ENCODE measurements at places on chromosomes 5 and 9. TPM values are rescaled to one million over a fixed set of nuclear protein-coding genes. Genes with fewer than 3 reads are reported as not detected.

DNA sequence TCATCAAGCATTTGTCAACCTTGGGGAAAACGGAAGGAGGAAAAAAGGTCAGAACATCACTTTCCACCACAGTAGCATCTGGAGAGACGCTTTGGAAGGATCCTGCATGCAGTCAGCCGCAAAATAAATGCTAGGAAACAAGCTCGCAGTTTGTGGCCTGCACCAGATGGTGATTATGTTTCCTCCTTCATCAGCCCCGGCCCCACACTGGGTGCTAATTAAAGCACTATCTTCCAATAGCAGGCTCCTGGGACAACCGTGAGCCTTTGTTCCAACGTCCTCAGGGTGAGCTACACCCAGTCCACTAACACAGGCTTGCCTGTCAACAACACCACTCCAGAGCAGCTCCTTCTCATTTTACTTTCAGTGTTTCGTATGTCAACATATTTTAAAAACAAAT lies 64.0 kb downstream of the RNF130 start:
- H3K4me1 ChIP-seq: peaks cover 5% of the 10 kb centered on the region
- no peak overlapping the region for H3K27ac ChIP-seq
- no peak overlapping the region for H3K4me3 ChIP-seq

RUFY1 gene
- 30.9 TPM for total RNA-seq

DNA sequence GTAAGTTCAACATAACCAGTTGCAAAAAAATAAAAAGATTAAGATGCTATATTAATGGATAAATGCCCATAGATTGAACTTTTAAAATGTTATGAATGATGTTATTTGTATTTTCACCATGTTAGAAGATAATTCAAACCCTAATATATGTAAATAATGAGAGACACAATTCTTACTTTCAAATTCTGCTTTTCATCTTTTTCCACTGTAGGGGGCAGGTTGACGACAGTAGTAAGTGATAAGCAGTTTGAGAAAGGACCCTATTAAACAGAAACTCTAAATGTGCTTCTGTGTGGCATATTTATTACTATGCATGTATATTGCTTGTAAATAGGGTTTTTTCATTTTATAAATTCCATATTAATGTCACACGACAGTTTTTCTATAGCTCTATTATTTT lies 591.1 kb downstream of the SEMA5A start:
- no peak overlapping the region for H3K27ac ChIP-seq
- DNase-seq: no peak
- H3K4me1 ChIP-seq: no peaks in the 10 kb centered on the region
- no peaks in the 10 kb centered on the region for H3K36me3 ChIP-seq
- H3K4me3 ChIP-seq: no peak overlapping the region

SLC6A3 gene
- not detected for total RNA-seq

GRCh38 chr9:95062596-95063065 lies 254.9 kb downstream of the FANCC start:
- H3K4me3 ChIP-seq: no peak overlapping the region
- peak overlapping the region; percentile 90 for H3K27ac ChIP-seq
- DNase-seq: no peak
- H3K4me1 ChIP-seq: peaks cover 50% of the 10 kb centered on the region

GRCh38 chr5:174325961-174326360 lies 280.5 kb downstream of the NSG2 start:
- DNase-seq: no peak
- no peak overlapping the region for H3K27ac ChIP-seq
- H3K27me3 ChIP-seq: peaks cover 20% of the 10 kb centered on the region
- H3K4me1 ChIP-seq: no peaks in the 10 kb centered on the region
- H3K36me3 ChIP-seq: no peaks in the 10 kb centered on the region

FAM174A gene
- 27.0 TPM for total RNA-seq

- no peak overlapping the region for H3K27ac ChIP-seq
- no peaks in the 10 kb centered on the region for H3K4me1 ChIP-seq
- H3K4me3 ChIP-seq: no peak overlapping the region
- no peaks in the 10 kb centered on the region for H3K36me3 ChIP-seq
Measured at GRCh38 chr5:122788371-122788770, 13.5 kb downstream of the SNX2 start.

GRCh38 chr5:148125641-148126040 lies 42.7 kb upstream of the SPINK14 start:
- H3K27me3 ChIP-seq: no peaks in the 10 kb centered on the region
- no peaks in the 10 kb centered on the region for H3K36me3 ChIP-seq
- peak; percentile 5 for DNase-seq
- H3K4me1 ChIP-seq: no peaks in the 10 kb centered on the region
- no peak overlapping the region for H3K27ac ChIP-seq

PGGT1B gene
- total RNA-seq: 19.6 TPM

DNA sequence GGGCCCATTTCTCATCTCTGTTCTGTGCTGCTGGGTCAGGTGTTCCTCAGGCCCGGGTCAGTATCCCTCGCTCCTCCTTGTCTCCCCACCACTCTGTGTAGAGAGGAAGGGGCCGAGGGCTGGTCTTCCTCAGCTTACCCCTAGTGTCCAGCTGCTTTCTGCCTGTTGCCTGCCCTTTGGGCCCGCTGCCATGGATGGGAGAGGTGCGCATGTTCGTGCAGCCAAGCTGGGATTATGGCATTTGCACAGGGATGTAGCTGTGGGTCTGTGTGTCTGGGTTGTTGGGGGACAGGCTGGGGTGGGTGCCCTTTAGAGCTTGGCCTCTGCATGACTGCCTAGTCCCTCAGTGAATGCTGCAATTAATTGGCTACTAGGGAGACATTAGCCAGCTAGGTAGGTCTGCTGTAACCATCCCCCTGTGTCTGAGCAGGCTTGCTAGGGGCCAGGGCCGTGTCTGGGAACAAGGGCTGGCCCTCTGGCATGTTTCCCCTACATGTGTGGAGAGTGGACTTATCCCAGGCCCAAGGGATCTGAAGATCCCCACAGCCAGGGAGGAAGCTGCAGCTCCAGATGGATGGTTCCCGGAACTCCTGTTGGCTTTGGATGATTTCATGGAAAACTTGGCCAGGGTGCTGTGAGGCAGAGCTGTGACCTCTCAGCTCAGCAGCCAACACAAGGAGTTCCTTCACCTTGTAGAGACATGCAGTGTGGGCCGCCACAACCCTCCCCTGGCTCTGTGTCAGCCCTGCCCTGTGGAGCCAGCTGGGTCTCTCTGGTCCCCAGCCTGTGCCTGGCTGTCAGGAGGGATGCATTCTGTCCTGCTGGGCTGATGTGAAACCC lies 161.9 kb downstream of the MACROH2A1 start:
- H3K4me3 ChIP-seq: no peak overlapping the region
- peaks cover 2% of the 10 kb centered on the region for H3K27me3 ChIP-seq
- H3K4me1 ChIP-seq: peaks cover 70% of the 10 kb centered on the region
- peak; percentile 82 for DNase-seq

GRCh38 chr5:142888469-142889085 lies 118.4 kb downstream of the ARHGAP26 start:
- no peaks in the 10 kb centered on the region for H3K36me3 ChIP-seq
- H3K4me3 ChIP-seq: no peak overlapping the region
- H3K27ac ChIP-seq: no peak overlapping the region
- DNase-seq: peak; percentile 74
- no peaks in the 10 kb centered on the region for H3K27me3 ChIP-seq

TUSC1 gene
- total RNA-seq: 12.5 TPM

GNE gene
- 13.9 TPM for total RNA-seq

NFIB gene
- 119 TPM for total RNA-seq

PCAT7 gene
- 0.13 TPM for total RNA-seq

GRCh38 chr5:168987543-168988300 lies 313.2 kb downstream of the SLIT3 start:
- H3K27ac ChIP-seq: no peak overlapping the region
- no peaks in the 10 kb centered on the region for H3K36me3 ChIP-seq
- no peak overlapping the region for H3K4me3 ChIP-seq
- peaks cover 2% of the 10 kb centered on the region for H3K27me3 ChIP-seq
